Chondrocyte (in vitro differentiated cells): ENCODE measurements at places on chromosomes 1 and 21.

- DNase-seq: no peak
Measured at GRCh38 chr1:54379555-54380289, 26.5 kb downstream of the SSBP3 start.

GRCh38 chr21:25513810-25514209 is 93.5 kb downstream of the MRPL39 start:
- no peak for DNase-seq

- no peak for DNase-seq
Measured at GRCh38 chr1:110200666-110201065, 9.4 kb upstream of the KCNC4 start.

DNA sequence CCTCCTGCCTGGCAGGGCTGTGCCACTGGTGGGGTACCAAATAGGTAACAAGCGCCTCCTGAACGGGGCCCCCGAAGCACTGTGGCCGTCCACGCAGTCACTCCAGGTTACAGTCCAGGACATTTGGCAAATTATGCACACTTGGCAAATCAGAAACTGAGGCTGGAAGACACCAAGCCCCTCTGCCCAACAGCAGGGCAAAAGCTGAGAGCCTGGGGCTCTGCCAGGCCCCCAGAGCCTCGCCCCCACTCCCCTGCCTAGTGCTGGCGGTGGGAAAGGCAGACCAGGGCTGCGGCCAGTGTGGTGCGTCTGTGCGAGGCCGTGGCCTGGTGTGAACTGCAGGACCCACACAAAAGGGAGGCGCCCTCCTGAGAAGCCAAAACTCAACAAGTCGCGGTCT is 9.4 kb downstream of the PANK4 start:
- no peak for DNase-seq

DNA sequence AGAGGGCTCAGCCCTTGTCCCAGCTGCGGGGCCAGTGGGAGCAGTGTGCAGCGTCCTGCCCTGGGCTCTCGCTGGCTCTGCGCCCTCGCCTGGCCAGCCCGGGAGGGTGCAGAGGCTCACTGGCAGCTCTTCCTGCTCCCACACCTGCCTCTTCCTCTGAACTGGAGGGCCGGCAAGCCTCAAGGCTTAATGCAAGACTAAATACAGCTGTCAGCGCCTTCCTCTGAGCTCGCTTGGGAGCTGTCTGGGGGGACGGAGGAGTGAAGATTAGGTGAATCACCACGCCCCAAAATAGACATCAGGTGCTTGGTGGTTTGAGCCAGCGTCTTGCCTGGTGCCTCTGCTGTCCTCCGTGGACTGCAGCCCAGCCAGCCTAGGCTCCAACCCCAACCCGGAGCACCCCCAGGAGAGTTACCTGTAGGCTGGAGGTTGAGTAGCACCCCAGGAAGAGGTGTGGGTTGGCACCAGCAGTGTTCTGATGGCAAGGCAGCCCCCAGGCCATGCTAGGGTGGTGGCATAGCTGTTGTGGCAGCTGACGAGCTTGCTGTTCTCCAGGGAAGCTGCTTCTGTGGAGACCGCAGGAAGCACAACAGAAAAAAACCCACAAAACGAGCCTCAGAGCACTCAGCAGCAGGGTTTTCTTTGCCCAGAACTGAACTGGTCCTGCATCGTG is 36.9 kb downstream of the UMODL1 start:
- peak; percentile 91 for DNase-seq

DNA sequence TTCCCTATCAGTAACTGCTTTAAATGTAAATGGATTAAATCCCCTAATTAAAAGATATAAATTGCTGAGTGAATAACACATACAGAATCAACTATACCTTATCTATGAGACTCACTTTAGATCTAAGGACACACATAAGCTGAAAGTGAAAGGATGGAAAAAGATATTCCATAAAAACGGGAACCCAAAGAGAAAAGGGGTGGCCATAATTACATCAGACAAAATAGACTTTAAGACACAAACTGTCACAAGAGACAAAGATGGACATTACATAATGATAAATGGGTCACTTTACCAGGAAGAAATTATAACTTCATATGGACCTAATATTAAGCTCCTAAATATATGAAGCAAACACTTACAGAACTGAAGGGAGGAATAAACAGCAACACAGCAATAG is 59.2 kb downstream of the SLC25A24 start:
- no peak for DNase-seq

GRCh38 chr21:33797565-33797964 is 118.0 kb downstream of the ATP5PO start:
- no peak for DNase-seq

DNA sequence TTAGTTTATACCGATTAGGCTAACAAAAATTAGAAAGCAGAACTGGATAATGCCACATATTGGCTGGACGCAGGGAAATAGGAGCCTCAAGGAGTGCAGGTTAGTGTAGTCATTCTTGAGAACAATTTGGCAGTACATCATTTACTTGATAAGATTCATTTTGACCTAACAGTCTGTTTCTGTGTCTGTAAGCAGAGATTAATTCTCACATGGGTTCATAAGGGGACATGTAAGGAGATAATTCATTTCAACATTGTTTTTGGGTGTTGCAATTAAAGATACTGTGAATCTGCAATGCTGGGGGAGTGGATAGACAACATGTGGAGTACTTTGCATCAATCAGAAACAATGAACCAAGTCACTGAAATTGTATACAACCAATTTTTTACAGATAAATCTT is 32.0 kb downstream of the AGO3 start:
- DNase-seq: no peak

DNA sequence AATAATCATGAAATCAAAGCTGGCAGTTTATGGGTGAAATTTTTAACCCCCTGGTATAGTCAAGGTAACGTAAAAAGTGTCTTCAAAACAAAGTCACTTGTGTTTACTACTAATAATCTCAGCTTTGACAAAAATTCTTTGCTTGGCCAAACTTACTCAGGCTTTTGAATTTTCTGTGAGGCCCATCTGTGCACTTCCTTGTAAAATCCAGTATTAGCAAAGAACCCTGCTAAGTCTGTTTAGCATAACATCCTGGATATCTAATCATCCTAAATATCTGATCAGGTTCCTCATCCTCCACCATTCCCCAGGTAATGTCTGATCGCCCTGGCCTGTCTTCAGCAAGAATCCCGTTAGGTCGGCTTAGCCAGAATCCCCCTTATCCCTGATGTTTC is 3.0 kb downstream of the LYST start:
- no peak for DNase-seq

- DNase-seq: no peak
Measured at GRCh38 chr1:160206036-160206389, 829 bp downstream of the PEA15 start.
